Activated naive CD4-positive, alpha-beta T cell treated with anti-CD3 and anti-CD28 coated beads, Interleukin-2, amount 50 U/mL, for 72 hours (primary cell): ENCODE measurements at places on chromosomes 6 and 20. TPM values are rescaled to one million over a fixed set of nuclear protein-coding genes. Genes with fewer than 3 reads are reported as not detected.
A peak's percentile ranks its signal among the peaks of the same experiment; 100 is the strongest.

Gene SLC2A10
- total RNA-seq: 0.06 TPM

Gene SIRPD
- not detected for total RNA-seq

Gene CD109
- total RNA-seq: 30.3 TPM

Gene SMLR1
- not detected for total RNA-seq

Gene FIG4
- total RNA-seq: 20.2 TPM

Gene CALHM5
- not detected for total RNA-seq

Gene MRPL14
- total RNA-seq: 54.3 TPM

Gene SCRT2
- total RNA-seq: not detected

Gene ERVFRD-1
- not detected for total RNA-seq

Gene FOXF2
- total RNA-seq: not detected

Gene PI16
- total RNA-seq: 1.7 TPM

GRCh38 chr6:102761872-102762271 is 1368.4 kb downstream of the GRIK2 start:
- DNase-seq: no peak

- DNase-seq: no peak
These were observed 12.2 kb upstream of the AKIRIN2 start for GRCh38 chr6:87714093-87714842.

DNA sequence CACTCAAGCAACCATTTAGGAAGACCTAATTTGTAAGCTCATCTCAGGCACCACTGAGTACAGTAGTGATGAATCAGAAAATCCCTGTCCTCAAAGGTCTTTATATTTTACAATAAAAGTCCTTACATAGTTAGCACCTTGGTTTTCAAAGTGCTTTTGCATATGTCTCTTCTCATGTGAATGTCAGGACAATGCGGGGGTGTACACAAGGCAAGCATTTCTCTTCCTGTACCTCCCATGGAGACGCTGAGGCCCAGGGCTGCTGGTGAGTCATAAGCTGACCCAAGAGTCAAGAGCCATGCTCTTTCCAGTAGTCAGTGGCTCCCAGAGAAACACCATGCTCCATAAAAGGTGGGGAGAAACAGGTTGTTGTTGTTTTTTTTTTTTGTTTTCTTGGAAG is 174.0 kb downstream of the GJA10 start:
- DNase-seq: no peak

GRCh38 chr6:42226161-42226611 is 8.5 kb upstream of the MRPS10 start:
- DNase-seq: no peak

DNA sequence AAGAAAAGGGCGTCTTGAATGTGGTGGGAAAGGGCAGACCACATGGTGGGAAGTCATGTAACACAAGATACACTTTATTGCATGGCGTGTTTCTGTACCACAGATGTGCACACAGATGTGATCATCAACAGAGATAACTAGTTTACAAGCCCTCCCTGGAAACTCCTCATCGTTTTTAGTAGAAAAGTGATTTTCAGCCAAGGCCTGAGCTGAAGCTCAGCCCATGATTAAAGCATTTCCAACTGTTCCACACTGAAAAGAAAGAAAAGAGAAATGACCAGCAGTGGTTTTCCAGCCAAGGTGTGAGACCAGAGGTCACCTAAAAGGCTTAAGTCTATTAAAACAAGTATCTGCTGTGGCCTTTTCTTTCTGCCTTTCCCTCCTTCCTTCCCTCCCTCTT is 463.9 kb upstream of the JAG1 start:
- no peak for DNase-seq

DNA sequence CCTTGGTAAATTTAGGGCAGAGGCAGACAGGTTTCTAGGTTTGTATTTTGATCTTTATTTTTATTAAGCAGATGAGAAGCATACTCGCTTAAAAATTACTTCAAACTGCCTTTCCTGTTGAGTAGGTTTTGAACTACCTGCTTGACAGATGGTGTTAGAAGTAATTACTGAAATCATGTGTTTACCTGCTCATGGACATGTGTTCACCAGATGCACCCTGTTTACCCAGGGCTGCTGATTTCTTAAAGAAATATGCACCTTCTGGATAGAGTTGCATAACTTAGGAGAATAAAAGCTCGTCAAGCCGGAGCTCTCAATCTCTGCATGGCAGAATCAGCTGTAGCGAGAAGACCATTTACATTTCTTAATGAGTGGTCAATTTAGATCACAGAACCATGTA is 165.1 kb downstream of the CDKAL1 start:
- DNase-seq: no peak

- no peak for DNase-seq
These were observed 258.4 kb upstream of the CITED2 start for GRCh38 chr6:139632840-139633239.

GRCh38 chr6:106256201-106256968 is 69.2 kb downstream of the ATG5 start:
- no peak for DNase-seq

DNA sequence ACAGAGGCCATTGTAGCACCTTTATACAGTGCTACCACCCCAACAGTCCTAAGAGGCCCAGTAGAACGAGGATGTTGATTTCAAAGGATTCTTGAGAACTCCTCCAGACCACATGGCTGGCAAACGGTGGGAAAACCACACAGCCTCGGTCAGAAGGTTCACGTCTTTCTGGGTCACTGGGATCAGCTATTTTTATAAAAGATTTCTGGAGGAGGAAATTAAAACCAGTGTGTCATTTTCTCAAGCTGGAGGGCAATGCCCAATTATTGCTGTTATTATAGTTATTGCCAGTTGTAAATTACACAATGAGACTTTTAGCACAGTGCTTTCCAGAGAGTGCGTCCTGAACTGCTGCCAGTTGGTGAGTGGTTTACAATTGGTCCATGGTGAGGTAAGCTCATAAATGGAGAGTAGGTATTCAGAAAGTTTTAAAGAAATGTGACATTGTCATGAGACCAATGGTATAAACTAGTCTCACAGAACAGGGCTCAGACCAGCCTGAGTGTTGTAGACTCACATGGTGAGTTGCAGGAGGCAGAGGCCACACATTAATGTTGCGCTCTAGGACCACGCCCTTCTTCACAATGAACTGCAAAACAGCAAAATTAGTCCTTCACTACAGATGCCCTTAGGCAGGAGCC is 8.4 kb upstream of the PPP1R14C start:
- DNase-seq: no peak

DNA sequence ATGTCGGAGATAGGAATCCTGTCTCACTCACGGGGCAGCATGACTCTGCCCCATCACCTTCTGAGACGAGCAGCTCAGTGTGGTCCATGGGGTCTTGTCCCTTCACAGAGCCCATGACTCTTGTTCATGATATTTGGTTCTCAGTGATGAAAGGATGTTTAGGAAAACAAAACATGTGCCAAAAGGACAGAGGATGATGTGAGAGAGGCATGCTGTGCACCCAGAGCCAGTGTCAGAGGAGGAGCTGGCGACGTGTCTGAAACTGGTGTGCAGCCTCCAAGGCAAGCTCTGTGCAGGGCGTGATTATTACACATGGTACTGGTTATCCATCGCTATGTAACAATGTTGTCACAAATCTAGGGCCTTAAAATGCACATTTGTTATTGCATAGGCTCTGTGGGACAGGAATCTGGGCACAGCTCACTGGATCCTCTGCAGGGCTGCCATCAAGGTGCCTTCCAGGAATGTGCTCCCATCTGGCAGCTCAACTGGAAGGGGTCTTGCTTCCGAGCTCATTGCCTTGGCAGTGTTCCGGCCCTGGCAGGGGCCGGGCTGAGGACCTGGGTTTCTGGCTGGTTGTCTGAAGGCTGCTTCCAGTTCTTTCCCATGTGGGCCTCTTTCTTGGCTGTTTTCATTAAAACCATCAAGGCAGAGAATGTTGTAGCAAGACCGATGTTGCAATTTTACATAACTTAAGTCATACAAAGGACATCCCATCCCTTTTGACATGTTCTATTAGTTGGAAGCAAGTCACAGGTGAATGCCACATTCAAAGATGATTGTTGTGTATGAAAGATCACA is 175.4 kb downstream of the ERMARD start:
- no peak for DNase-seq

DNA sequence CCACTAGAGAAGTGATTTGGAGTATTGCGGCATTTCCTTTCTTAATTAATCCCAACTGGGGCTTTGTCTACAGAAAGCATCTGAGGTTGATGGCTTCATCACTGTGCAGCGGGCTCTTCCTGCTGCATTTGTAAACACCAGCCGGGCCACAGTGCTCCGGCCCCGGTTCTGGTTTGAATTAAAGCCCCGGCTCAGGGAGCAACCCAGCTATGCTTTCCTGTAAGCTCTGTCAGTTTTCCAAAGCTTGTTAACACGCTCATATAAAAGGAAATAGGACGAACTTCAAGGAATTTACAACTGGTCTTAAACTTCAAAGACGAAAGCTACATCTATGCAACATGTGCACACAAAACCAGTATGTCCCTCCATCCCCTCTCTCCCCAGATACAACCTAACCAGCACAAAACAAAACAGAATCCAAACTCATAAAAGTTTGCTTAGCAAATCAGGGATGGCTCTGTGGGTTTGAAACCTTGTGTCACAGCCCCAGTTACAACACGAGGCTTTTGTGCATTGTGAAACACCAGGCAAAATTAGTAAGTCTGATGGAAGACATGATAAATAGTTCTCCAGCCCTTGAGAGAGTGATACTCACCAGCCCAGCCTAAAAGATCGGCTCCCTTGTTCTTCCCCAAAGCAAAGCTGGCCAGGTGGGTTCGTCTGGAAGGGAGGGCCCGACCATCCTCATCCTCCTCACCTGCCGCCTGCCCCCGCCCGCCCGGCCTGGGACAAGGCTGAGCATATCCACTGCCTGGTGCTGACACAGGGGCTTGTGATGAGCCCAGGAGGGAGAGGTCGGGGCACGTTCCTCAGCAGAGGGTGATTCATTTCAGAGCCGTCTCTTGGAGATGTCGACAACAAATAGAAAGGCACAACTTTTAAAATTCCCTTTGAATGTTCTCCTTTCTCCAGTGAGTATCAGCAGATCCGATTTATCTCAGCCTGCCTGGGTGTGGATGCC is 197.9 kb downstream of the TFAP2C start:
- DNase-seq: no peak

DNA sequence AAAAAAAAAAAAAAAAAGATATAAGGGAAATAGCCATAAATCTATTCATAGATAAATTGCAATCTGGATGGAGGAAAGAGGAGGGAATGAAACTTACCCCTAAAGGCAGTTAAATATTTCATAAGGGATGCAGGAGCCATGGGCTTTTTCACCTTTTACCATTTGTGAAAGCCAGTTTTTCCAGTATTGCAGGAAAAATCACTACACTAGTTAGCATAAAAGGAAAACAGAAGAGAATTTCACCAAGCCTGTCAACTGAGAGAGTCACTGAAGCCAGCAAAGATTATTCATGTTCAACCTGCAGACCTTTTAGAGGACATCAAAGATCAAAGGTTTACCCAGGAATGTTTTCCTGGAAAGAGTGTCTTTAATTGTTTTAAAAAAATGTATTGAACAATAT is 969.7 kb downstream of the KIF16B start:
- DNase-seq: no peak

GRCh38 chr6:88111991-88112390 is 54.2 kb downstream of the CNR1 start:
- no peak for DNase-seq

DNA sequence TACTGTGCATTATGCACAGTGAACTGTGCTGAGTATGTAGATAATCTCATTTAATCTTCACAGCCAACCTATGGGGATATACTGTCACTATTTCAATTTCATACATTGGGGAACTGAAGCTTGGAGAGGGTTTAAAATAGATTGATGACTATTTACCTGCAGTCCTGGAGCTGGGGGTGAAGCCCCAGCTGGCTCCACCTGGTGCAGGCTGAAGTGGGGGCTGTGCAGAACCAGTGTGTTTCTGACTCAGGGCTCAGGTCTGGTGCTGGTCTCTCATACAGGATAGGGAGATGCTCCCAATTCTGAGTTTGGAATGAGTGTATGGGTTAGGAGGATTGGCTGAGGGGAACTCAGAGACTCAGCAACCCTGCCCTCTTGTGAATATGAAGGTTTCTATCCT is 176.1 kb upstream of the CEP162 start:
- DNase-seq: no peak

GRCh38 chr20:40173872-40174271 is 515.2 kb downstream of the MAFB start:
- no peak for DNase-seq

GRCh38 chr20:50447102-50447804 is 62.9 kb upstream of the PTPN1 start:
- DNase-seq: no peak

GRCh38 chr6:26476896-26477295 is 19.1 kb downstream of the BTN2A1 start:
- no peak for DNase-seq

DNA sequence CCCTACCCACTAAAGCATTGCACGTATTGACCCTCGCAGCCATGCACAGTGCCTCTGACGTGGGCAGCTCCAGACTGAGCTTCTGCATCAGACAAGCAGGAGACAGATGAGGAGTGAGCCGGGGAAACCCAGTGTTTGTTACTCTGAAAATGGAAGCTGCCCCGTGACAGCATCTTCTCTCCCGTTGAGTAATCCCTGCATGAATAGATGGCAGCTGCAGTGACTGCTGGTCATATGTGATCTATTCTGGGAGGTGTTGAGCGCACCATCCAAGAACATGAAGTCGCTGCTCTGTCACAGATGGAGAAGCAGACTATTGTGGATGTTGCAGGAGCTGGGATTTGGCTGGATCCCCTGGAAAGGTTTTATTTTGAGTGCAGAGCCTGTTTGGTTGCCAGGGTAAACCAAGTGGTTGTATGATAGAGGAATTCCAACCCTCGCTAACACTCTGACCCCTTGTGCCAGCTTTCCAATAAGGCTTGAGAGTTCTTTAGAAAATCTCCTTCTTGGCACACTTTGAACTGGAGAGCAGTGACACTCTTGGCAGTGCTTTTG is 242.2 kb downstream of the NRN1 start:
- no peak for DNase-seq

DNA sequence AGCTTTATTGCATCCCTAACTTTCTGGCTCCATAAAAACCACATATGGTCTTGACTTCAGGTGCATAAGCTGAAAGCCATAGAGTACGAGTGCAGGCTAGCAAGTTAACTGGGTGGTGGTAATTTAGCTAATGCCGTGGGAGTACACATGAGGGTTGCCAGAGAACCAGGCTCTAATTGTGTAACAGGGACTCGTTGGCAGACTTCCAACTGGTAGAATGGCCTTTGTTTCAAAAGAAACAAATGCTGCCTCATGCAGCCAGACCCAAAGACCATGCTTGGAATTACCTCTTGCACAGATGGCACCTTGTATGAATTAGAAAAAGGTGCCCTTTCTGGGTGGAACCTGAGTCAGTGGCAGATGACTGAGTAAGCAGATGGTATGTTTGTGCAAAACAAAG is 73.2 kb downstream of the LY86 start:
- no peak for DNase-seq

DNA sequence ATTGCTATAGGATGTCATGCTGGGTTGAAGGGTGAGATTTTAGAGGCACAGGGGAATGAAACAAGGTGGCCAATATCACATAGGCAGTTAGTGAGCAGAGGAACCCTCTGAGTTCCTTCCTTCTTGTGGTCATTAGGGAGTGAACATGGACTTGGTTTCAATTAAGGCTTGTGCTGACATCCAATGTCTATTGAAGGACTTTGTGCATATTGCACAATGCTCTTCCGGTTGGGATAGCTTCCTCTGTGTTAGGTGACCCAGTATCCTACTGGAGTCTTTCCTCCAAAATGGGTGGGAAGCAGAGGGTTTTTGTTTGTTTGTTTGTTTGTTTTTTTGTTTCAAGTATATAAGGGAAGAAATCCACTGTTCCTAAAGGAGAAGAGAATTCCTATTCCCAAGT is 98.5 kb downstream of the HDGFL1 start:
- no peak for DNase-seq

GRCh38 chr6:41228096-41228495 is at the start of gene TREML4:
Gene TREML4, plus strand, starts transcription at chr6:41228349. Its CDS starts 79 bp downstream, at chr6:41228428.
- DNase-seq: no peak

GRCh38 chr6:107304421-107305025 is 154.8 kb downstream of the PDSS2 start:
- peak; percentile 41 for DNase-seq
